Mesothelial cell of epicardium (in vitro differentiated cells): ENCODE measurements at places on chromosomes 4 and X. TPM values are rescaled to one million over a fixed set of nuclear protein-coding genes. Genes with fewer than 3 reads are reported as not detected.

DNA sequence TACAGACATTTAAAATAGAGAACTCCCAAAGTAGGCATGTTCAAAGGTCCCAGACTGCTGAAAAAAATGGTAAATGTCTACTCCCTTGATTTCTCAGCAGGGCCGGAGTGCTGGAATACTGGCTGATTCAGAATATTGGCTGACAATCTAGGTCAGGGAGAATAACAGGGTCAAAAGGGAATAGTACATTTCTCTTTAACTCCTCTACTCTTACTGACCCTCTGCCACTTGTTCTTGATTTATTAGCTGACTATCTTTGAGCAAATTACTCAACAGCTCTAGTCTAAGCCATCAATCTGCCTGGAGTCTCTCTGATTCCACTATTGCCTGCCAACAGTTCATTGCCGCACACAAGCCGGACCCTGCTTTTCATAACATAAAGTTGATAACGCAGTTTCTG, 19.7 kb upstream of the NWD2 start:
- no peak overlapping the region for H3K27ac ChIP-seq
- no peak overlapping the region for H3K4me3 ChIP-seq
- H3K36me3 ChIP-seq, result no peaks in the 10 kb centered on the region
- H3K27me3 ChIP-seq, result peaks cover 45% of the 10 kb centered on the region

DNA sequence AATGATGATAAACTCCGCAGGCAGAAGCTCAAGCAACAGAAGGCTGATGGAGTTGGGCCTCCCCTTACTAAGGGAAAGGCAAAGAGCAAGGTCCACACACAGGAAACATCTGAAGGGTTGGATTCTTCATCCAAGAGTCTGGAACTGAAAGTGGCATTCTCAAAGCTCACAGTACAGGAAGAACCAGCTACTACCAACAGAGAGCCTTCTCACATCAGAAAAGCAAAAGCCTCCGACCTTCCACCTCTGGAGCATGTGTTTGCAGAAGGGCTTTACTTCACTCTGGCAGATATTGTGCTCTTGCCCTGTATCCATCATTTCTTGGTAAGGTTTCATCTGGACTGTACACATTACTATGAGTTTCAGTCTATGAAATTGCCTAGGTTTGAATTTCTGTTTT, 10.6 kb downstream of the GSTCD start:
- DNase-seq, result no peak
- no peak overlapping the region for H3K4me3 ChIP-seq
- H3K27me3 ChIP-seq, result no peaks in the 10 kb centered on the region
- no peak overlapping the region for H3K27ac ChIP-seq
- H3K36me3 ChIP-seq, result peaks cover 6% of the 10 kb centered on the region
- H3K4me1 ChIP-seq, result peaks cover 2% of the 10 kb centered on the region

DNA sequence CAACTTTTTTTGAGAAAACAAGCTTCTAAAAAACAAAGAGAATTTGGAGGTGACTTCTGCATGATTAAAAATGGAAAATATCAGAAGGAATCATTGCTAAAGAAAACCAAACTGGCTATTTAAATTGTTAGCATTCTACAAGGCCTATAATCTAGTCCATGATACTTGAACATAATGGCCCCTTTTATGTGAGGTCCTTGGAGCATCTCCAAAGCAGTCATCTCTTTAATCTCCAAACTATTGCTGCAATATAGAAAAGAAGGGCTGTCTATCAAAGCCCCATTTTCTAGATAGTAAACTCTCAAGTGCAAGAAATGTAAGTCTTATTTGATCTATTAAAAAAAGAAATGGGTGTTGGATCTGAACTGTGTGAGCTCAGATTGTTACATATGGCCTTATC, 615.1 kb downstream of the CENPC start:
- H3K4me3 ChIP-seq, result no peak overlapping the region
- H3K4me1 ChIP-seq, result peaks cover 2% of the 10 kb centered on the region
- H3K27me3 ChIP-seq, result peaks cover 2% of the 10 kb centered on the region
- no peak for DNase-seq
- H3K27ac ChIP-seq, result no peak overlapping the region

GRCh38 chrX:47191331-47191730, 2.3 kb upstream of the UBA1 start:
- peak overlapping the region; percentile 80 for H3K4me3 ChIP-seq
- H3K36me3 ChIP-seq, result peaks cover 2% of the 10 kb centered on the region
- peaks cover 32% of the 10 kb centered on the region for H3K4me1 ChIP-seq
- no peaks in the 10 kb centered on the region for H3K27me3 ChIP-seq
- no peak overlapping the region for H3K27ac ChIP-seq

DNA sequence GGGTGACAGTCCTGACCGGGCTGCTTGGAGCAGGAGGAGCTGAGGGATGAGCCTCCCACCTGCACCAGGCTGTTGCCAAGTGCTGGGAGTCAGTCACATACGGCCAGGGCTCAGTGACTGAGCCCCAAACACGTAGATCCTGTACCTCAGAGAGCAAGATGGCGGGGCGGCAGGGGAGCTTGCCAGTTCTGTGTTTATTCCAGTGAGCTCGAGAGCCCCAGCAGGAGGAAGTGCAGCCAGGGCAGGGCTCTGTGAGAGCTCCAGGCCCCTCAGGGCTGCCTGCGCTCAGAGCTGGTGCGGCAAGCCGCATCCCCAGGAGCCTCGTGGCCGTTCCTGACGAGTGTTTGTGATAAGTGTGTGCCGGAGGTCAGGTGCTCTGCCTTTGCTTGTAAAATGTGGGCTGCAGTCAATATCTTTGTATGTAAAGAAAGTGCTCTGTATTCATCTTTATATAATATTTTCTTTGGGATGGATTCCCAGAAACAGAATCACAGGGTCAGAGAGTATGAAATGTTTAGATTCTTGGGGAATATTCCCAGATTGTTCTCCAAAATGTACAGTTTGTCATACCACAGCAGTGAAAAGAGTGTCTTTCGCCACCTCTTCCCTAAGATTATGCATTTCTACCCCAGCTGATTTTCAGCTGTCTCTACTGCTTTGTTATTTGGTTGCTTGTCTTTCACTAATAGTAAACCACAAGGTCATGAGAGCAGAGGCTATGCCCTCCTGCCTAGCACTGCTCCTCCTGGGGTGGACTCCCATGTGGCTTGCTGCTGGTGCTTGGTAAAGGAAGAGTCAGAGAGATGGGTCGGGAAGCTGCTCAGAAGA, 50.3 kb downstream of the NELFA start:
- DNase-seq, result no peak
- H3K4me3 ChIP-seq, result no peak overlapping the region
- no peaks in the 10 kb centered on the region for H3K27me3 ChIP-seq
- H3K36me3 ChIP-seq, result peaks cover 58% of the 10 kb centered on the region
- no peak overlapping the region for H3K27ac ChIP-seq

GRCh38 chrX:69093960-69094871, 71.0 kb downstream of the PJA1 start:
- no peak for DNase-seq
- H3K27me3 ChIP-seq, result no peaks in the 10 kb centered on the region
- no peak overlapping the region for H3K4me3 ChIP-seq
- H3K27ac ChIP-seq, result peak overlapping the region; percentile 13

DNA sequence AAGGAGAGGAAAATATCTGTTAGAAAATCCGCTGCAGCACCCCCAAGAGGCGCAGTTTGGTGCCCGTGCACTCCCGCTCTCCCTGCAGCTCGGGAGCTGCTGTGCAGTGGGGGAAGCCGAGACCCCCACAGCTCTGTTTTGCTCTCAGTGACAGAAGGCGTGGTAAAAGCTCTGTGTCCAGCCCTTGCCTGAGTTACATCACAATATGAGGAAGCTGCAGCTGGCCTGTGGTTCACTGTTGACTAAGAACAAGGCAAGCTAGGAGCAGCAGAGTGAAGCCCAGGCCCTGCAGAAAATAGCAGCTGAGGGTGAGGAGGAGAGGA, 88.5 kb upstream of the ADRA2C start:
- no peak overlapping the region for H3K27ac ChIP-seq
- H3K27me3 ChIP-seq, result peaks cover 58% of the 10 kb centered on the region
- H3K4me3 ChIP-seq, result no peak overlapping the region
- H3K4me1 ChIP-seq, result no peaks in the 10 kb centered on the region
- DNase-seq, result no peak

DNA sequence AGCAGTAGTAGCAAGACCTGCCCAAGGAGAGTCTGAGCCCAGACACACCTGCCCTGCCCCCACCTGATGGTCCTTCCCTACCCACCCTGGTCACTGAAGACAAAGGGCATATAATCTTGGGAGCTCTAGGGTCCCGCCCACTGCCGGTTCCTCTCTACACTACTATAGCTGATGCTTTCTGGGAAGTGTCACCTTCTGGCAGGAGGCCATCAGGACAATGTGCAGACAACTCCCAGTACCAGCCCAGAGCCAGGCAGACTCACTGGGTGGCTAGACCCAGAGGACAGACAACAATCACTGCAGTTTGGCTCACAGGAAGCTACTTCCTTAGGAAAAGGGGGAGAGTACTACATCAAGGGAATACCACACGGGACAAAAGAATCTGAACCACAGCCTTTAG, 312.7 kb downstream of the SPRY1 start:
- DNase-seq, result no peak
- H3K27ac ChIP-seq, result no peak overlapping the region
- H3K36me3 ChIP-seq, result peaks cover 22% of the 10 kb centered on the region
- peaks cover 2% of the 10 kb centered on the region for H3K4me1 ChIP-seq

GRCh38 chr4:6794189-6794588, 11.7 kb downstream of the KIAA0232 start:
- H3K4me1 ChIP-seq, result peaks cover 2% of the 10 kb centered on the region
- no peak overlapping the region for H3K4me3 ChIP-seq
- H3K27me3 ChIP-seq, result no peaks in the 10 kb centered on the region
- no peak for DNase-seq

GRCh38 chrX:97909245-97909644, 1025.5 kb downstream of the RPA4 start:
- H3K4me1 ChIP-seq, result peaks cover 2% of the 10 kb centered on the region
- no peak for DNase-seq
- peaks cover 8% of the 10 kb centered on the region for H3K36me3 ChIP-seq
- no peak overlapping the region for H3K4me3 ChIP-seq
- no peak overlapping the region for H3K27ac ChIP-seq

The RHOXF1 gene
- total RNA-seq, result 0.47 to 0.89 TPM (median 0.52 TPM) in 3 replicates

The RADX gene
- total RNA-seq, result 1.7 to 2.9 TPM (median 1.8 TPM) in 3 replicates

The ENPP6 gene
- total RNA-seq, result 0.11 to 0.38 TPM (median 0.22 TPM) in 3 replicates

The ARSJ gene
- 3.1 to 3.8 TPM (median 3.3 TPM) in 3 replicates for total RNA-seq

The HTRA3 gene
- total RNA-seq, result 25.6 to 27.9 TPM (median 26.2 TPM) in 3 replicates
